Esophagus squamous epithelium (tissue), 5 donors: ENCODE measurements at places on chromosomes 4 and X.

DNA sequence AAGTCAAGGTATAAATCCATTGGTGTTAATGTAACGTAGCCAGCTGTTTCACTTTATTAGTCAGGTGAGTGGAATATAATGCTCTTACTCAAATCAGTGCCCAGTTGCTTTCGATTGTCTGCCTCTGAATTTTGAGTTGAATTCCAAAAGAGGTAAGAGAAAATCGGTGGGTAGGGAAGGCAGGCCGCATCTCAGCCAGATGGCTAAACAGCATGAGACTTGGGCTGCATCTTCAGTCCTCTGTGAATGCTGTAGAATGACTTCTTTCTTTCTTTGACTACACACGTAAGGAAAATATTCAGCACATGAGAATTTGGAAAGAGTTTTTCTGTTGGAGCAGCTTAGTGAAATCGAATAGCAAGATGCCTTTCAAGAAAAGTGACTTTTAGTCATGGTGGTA, 49.5 kb downstream of the TSPAN7 start:
- DNase-seq: no peak

GRCh38 chr4:21888195-21888976, 60.2 kb downstream of the KCNIP4 start:
- DNase-seq: no peak

GRCh38 chr4:184851200-184851541, 25.4 kb upstream of the ACSL1 start:
- DNase-seq: no peak

DNA sequence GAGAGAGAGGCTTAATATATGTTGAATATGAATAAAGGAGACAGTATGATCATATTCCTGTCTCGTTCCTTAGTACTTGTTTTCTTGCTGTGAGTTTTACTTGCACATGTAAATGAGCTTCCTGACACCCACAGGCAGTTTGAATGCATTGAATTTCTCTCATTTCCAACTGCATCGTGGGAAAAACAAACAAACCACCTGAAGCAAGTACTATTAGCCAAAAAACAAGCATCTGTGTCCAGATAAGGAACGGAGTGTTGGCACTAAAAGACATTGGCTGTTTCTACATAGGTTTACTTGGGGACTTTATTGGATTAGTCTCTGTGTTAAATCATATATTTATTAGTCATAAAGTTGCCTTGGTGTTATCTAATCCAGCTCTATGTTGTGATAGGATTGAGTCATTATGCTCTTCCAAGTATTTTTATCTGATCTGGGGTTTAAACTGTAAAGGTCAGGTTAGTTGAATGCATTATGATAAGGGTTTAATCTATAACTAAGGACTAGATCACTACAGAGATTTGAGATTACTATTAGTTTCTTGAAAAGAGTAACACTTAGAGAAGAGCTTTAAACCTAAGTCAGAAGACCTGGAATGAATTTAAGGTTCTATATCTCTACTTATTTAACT, 339.0 kb upstream of the SPANXN4 start:
- no peak for DNase-seq

DNA sequence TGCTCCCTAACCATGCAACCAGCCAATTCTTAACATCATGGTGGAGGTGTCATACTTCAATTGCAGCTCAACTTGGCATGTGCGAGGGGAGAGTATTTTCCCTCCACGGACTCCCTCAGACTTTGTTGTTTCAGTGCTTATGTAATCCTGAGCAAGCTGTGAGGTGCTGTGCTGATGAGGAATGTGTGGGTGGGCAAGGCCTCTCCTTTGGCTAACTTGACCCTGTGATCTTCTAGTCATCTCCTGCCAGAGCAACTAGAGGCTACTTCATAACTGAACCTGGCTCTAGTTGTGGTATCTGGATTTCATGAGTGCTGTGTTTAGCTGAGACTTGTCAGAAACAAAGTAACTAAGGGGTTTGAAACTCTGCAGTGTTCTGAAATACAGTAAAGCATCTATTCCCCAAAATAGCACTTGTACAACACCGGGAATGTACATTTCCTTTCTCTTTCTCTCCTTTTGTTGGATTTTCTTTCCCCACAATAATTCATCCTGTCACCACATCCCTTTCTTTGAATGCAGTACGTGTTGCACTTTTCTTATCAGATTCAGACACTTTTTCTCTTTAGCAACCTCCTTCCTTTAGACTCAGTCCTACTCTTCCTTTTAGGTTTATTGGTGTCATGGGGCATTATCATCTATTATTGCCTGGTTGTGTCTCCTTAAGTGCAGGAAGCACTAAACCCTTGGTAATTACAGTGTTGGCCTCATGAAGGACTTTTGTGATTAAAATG, 415.2 kb upstream of the NR3C2 start:
- DNase-seq: no peak

- no peak for DNase-seq
These were observed 79.1 kb downstream of the FAT4 start for GRCh38 chr4:125393825-125394224.

- DNase-seq: no peak
These were observed 4.2 kb upstream of the LEF1 start for GRCh38 chr4:108172753-108173598.

DNA sequence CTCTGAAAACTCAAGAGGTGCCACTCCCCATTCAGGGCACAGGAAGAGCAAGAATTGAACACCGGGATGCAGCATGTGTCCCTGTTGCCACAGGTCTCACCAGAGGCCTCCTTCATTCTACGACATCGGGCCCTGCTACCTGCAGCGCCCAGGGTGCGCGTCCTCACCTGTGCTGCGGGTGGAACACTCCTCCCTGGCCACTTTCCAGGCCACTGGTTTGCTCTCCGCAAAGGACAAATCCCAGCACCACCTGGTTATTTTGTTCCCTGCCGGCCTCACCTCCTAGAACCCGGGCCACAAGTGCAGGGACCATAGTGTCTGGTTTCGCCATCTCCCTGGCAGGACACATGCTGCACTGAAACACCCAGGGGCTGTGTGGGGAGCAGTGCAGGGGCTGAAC, 14.3 kb upstream of the FAM3A start:
- no peak for DNase-seq

GRCh38 chr4:140568507-140569306, at the start of gene UCP1:
Gene UCP1 (minus strand): TSS chr4:140568961. CDS start chr4:140568729, 232 bp downstream.
- no peak for DNase-seq

DNA sequence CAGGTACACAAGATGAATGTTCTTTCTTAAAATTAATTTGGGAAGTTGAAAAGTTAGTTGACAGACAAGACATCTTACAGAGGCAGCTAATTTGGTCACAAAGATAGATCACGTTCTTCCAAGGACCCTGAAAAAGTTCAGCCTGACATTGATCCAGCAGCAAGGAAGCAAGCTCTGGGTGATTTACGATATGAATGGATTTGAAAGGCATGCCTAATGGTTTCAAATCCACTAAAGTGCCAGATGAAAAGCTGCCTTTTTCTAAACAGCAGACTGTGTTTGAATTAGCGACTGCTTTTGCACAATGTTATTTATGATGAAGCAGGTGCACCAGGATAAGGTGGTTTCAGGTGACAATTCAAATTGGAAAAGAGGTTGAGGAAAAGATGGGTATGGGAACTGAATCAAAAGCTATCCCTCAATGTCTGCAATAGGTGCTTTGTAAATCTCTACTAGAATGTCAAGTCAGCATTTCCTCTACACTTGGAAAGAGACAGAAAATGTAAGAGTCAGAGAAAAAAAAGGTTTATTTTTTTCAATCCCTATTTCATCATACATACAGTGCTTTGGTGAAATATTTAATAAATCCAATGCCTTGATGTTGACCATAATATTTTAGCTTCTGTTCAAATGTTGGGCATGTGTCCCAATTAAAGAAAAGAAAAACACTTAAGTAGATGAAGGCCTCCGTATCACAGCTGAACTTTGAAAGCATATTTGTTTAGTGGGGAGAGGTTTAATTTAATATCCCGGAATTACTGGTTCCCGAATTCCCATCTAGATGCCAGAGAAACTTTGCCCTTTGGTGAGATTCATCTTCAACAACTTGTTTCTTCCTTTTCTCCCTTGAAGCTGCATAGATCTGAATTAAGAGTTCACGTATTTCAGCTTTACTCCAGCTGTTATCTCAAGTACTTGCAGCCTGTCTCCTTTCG, 6.0 kb downstream of the RASGEF1B start:
- DNase-seq: no peak

DNA sequence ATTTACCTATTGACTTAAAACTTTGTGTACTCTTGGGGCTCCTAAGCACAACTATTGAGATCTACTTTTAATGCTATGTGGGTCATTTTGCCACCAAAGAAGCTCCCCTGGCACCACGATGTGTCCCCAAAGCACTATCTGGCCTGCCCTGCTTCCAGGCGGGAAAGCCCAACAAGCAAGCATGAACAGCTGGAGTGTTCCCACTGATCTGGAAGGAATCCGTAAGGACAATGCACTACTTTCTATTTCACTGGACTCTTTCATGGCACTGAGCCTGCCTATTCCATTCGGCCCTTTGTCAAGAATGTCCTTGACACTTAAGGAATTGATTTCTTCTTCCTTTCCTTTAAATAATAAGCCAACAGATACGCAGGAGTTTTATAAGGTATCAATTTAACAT, 38.8 kb downstream of the GRIA3 start:
- DNase-seq: no peak

DNA sequence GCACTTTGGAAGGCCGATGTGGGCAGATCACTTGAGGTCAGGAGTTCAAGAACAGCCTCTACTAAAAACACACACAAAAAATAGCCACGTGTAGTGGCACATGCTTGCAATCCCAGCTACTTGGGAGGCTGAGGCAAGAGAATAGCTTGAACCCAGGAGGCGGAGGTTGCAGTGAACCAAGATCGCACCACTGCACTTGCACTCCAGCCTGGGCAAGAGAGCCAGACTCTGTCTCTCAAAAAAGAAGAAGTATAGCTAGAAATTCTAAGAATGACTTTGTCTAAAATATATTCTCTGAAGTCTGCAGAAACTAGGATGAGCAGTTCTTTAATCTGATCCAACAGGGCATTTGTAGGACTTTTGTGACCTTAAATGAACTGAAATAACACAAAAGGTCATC, 17.4 kb downstream of the RBM47 start:
- no peak for DNase-seq

DNA sequence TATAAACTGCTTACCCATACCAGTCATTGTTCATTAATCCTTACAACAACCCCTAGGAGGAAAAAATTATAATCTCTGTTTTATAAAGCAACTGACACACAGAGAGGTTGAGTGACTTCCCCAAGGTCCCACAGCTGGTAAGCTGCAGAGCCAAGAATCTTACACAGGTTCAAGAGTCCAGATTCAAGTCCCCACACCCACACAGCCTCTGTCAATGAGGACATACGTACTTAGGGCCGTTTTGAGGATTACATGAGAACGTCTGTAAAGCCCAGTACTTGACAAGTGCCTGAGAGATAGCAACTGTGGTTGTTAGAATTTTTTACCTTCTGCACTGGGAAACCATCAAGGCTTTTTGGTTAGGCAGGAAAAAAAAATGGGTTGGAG, 556 bp upstream of the SLC25A43 start:
- DNase-seq: no peak

GRCh38 chrX:34653811-34654210, 3.3 kb downstream of the TMEM47 start:
- DNase-seq: no peak

GRCh38 chr4:153023139-153023538, 87.0 kb downstream of the FHDC1 start:
- no peak for DNase-seq

- DNase-seq: no peak
These were observed 216.9 kb downstream of the PTTG2 start for GRCh38 chr4:38177035-38177546.

DNA sequence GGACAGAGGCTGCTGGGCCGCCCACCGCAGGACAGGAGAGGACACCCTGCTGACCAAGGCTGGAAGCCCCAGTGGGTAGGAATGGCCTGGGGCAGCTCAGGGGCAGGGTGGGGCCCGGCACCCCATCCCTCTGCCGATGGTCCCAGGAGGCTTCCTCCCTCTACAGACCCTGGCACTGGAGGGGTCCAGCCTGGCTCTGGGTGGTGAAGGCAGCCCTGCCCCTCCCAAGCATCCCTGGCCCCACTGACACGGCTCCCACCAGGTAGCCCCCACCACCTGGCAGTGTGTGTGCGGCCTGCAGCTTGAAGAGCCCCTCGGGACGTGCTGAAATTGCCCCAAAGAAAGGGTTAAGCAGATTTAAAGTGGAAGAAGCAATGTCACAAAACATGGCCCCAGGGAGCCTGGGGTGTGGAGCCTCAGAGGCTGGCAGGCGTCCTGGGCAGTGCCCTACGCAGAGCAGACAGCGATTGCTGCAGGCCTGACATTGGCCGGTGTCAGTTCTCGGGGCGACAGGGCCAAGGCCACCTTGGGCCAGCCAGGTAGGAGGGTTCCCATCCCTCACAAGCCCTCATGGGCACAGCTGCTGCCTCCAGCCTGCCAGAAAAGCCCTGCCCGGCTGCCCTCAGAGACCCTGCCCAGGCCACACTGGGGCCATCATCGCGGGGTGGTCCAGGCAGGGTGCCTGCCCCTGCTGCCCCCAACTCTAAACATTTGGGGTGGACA, 80.5 kb downstream of the FAM53A start:
- DNase-seq: no peak

DNA sequence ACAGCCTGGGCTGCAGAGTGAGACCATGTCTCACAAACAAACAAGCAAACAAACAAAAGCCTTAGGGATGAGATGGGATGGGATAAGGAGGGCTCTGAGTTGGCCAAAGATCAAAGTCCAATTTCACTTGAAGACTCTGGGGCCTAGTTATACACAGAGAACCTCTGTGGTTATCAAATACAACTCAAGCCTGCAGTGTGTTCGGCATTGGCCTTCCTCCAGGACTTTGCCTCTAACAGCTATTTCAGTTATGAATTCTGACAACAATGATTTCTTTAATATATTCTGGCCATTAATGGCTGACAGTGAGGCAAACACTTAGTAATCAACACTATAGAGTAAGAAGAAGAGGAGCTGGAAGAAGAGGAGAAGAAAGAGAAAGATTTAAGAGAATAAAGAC, 171.1 kb downstream of the PDGFRA start:
- no peak for DNase-seq
